Myometrial cell (primary cell): ENCODE measurements at places on chromosomes 5 and 9. TPM values are rescaled to one million over a fixed set of nuclear protein-coding genes. Genes with fewer than 3 reads are reported as not detected.

The DMRT3 gene
- total RNA-seq = not detected in 2 replicates

The AFAP1L1 gene
- 5.1 and 11.2 TPM in 2 replicates for total RNA-seq

The B4GALT7 gene
- total RNA-seq = 60.8 and 61.0 TPM in 2 replicates

The LYSMD3 gene
- total RNA-seq = 14.5 and 14.7 TPM in 2 replicates

The ANAPC2 gene
- 10.7 and 16.3 TPM in 2 replicates for total RNA-seq

The POC5 gene
- 7.8 and 10.6 TPM in 2 replicates for total RNA-seq

The ACSL6 gene
- total RNA-seq = under 0.01 TPM in 1 of 2 replicates, not detected in the other

The CBY3 gene
- total RNA-seq = not detected in 2 replicates

The ALDH1A1 gene
- total RNA-seq = 679 and 736 TPM in 2 replicates

The CCDC152 gene
- total RNA-seq = 1.4 TPM in 2 replicates

The BTNL3 gene
- not detected in 2 replicates for total RNA-seq

The RNF180 gene
- total RNA-seq = under 0.01 and 0.35 TPM in 2 replicates

The OR1J2 gene
- not detected in 2 replicates for total RNA-seq

The MZB1 gene
- total RNA-seq = 0.29 TPM in 1 of 2 replicates, not detected in the other

The PCDHA1 gene
- total RNA-seq = not detected in 2 replicates

The CNTLN gene
- 3.4 and 4.3 TPM in 2 replicates for total RNA-seq

The LHX3 gene
- total RNA-seq = not detected in 2 replicates
